ENCODE measurements at places on chromosomes 5 and 9.

DNA sequence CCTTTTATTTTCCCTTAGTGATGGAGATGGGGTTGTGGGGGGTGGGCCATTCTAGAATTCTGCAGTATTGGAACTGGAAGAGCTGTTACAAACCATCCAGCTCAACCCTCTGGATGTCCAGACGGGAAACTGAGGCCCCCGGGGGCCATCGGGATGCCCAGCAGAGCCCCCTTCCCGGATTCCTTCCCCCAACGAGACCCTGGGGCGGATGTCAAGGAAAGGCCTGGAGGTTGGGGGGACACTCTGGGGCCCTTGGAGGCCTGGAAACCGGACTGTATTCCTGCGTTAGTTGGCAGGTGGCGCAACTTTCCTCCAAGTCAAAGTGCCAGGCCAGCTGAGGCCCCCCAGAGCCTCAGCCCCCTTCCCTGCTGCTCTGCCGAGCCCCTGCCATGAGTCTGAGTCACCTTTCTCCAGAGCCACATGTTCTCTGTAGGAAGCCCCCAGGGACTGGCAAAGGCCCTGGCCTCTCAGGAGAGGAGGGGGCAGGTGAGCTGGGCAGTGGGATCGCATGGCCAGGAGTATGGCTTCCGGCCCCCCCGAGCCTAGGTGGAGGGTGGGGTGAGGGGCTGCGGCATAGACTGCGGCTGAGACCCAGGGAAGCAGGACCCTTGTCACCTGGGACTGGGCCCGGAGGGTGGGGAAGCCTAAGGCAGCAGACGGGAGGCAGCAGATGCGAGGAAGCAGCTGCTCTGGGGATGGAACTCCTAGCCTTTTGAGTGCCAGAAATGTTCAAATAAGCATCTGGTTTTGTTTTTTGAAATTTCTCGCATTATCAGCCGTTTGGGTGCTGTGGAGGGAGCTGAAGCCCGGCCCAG lies 17.8 kb upstream of the FIBCD1 start:
- DNase-seq = no peak

- DNase-seq = no peak
Measured at GRCh38 chr9:81874931-81875330, 53.3 kb upstream of the SPATA31D4 start.

DNA sequence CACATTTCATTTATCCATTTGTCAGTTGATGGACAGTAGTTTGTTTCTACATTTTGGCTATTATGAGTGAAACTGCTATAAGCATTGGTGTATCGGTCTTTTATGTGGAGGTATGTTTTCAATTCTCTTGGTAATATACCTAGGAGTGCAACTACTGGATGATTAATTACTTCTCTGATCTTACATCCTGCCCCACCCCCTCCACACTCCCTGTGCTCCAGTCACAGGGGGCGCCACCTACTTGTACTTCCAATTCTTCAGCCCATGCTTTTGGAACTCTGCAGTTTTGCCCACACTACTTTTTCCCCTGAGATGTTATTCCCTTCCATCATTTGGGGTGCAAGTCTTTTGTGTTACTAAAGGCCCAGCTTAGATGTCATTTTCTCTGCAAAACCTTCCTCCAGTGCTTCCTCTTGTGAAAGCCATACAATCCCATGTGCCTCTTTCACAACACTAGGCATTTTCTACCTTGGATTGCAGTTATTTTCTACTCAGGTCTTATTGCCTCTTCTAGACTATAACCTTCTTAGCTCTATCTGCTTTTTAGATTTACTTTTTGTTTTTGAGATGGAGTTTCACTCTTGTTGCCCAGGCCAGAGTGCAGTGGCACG lies 42.1 kb downstream of the SEC61B start:
- DNase-seq = no peak

DNA sequence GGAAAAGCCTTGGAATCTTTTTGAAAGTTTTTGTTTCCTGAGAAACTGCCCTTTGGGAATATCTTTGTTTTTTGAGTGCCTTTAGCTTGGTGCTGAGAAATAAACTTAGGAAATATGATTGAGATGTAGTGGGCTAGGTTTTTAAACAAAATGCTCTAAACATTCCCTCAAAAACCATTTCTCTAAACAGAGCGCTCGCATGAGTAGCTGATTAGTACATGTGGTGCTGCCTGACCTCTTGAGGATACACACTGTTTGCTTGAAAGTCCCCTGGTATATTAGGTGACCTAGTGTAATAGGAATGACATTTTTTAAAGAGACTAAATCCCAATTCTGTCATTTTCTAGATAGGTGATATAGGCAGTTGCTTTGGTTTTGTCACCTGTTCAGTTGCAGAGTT lies 132.3 kb downstream of the ADAMTSL1 start:
- DNase-seq = no peak

GRCh38 chr5:1167361-1167727 lies 34.1 kb upstream of the SLC6A19 start:
- DNase-seq = no peak

DNA sequence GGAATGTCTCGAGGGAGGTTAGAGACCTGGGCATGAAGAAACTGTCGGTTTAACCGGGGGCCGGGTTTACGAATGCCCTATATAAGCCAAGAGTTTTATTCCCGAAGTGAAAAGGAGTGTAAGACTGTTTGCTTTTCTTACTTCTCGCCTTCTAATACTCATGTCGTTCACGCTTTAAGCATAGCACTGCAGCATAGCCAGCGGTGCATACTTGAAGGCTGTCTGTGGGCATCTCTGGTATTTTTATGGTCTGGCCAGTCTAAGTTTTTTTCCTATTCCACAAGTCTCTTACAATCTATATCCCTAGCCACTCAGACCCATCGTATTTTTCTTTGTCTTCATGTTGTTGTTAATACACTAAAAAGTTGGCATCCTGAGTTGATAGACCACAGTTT lies 1.2 kb downstream of the UHRF2 start:
- DNase-seq = no peak

DNA sequence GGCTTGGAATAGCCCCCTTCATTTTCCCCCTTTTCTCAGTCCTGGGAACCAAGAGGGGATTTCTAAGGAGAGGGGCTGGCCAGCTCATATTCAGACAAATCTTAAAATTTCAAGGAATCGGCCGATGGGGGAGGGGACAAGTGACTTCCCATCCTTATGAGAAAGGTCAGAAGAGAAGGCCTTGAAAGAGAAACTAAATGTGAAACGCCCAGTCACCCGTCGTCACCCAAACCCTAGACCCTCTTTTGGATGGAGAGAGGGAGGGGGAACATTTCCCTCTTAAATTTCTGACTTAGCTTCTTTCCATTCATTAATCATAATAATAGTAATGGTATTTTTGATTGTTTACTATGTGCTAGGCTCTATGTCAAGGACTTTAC lies 850 bp upstream of the CCL19 start:
- DNase-seq = no peak

Data from kidney (tissue), 22 donors.